ENCODE measurements at places on chromosomes 2 and 18. TPM values are rescaled to one million over a fixed set of nuclear protein-coding genes. Genes with fewer than 3 reads are reported as not detected.

DNA sequence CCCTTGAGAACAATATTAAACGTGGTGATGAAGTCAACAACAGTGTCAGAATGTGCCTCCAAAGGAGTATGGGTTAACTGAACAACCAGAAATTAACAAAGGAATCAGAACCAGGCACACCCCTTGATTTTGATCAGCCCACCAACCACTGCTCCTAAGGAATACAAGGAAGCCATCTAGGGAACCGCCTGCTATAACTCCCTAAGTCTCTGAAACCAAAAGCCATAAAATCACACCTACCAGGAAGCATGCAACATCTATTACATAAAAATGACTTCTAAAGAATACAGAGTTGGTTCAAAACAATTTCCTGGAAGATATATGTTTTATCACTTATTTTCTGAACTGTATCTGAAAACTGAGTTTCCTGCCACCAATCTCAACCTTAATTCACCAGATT, 360.0 kb downstream of the EPHA4 start:
- no peak for DNase-seq

GRCh38 chr18:27780061-27780745, 396.7 kb downstream of the CDH2 start:
- no peak for DNase-seq

DNA sequence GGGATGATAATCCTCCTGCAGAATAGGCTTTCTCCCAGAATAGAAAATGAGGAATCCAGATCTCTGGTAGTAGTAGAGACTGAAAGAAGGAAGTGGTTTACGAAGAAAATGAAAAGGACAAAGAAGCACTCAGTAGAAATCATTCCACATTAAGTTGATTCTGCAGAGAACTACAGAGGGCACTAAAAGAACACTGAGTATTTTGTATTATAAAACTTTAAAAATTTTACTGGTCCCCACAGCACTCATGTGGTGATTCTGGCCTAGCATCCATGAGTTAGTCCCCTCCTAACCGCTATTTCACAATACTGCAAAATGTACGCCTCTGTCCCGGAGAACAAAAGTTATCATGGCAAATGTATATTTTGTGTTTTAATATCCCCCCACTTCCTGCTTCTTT, 42.9 kb upstream of the SLC35F5 start:
- DNase-seq: peak; percentile 3

GRCh38 chr2:112157472-112157871, 19.3 kb downstream of the FBLN7 start:
- no peak for DNase-seq

DNA sequence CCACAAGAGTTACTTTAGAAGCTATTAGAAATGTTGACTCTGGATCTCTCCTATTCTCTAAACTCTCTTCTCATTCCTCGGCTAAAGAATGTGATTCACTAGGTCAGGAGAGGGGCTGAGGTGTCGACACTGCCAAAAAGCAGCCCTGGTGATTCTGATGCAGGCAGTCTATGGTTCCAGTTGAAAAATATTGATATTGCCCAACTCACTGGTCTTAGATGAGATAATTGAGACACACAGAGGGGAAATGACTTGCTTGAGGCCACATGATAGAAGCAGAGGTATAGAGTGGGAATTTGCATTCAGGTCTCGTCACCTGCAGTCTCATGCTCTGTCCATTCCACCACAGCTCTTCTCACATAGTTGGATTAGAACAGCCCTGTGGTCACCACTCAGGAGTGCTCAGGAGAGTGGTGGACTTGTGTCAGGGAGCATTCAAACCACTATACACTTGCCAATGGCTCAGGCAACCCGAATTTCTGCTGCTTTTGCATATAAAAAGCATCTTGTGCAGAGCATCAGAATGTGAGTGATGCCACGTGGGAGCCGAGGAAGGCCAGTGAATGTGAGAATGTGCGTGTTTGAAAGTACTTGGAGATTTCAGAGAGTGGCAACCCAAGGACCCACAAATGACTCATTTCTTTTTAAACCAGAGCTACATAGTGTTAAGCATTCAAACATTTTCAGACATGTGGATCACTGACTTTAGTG, 65.1 kb upstream of the CTLA4 start:
- DNase-seq: no peak

DNA sequence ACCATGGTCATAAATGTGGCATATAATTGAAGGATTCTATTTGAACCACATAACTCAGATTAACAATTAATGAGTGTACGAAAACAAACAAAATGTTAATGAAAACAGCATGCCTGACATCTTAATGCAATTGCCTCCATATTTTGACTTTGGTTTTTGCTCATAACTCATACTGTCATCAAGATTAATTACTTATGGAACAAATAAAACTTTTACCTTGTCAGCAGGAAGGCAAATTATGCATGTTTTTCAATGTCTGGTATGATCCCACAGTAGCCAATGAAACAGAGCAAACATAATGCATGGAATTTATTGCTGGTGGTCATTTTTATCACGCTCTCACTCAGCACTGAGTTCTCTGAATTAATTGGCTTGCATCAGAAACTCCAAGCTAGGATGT, 5.1 kb downstream of the PLEKHM3 start:
- DNase-seq: no peak

The RAD51AP2 gene
- not detected for total RNA-seq

The IL1F10 gene
- total RNA-seq: not detected

Measured in hematopoietic multipotent progenitor cell (in vitro differentiated cells).